NCI-H510A (cell line): ENCODE measurements at places on chromosomes 3 and 15.

GRCh38 chr3:75396316-75396802, 267.8 kb upstream of the FRG2C start:
- DNase-seq = no peak

- no peak for DNase-seq
Measured at GRCh38 chr3:15161133-15161532, 44.9 kb upstream of the CAPN7 start.

DNA sequence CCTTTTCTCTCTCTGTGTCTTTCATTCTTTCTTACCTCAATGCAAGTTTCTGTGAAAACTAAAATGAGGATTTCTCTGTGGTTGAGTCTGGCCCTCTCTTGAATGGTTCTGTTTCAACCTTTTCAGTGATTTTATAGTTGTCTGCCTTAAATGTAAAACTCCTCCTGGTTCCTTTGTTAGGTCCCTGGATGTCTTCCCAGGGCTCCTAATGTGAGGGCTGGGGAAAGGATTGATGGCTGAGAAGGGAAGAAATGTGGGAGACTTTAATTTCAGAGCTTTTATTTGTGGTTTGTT, 90.6 kb upstream of the GRM7 start:
- DNase-seq = no peak

- no peak for DNase-seq
Measured at GRCh38 chr3:117898722-117899522, 1135.7 kb downstream of the IGSF11 start.

DNA sequence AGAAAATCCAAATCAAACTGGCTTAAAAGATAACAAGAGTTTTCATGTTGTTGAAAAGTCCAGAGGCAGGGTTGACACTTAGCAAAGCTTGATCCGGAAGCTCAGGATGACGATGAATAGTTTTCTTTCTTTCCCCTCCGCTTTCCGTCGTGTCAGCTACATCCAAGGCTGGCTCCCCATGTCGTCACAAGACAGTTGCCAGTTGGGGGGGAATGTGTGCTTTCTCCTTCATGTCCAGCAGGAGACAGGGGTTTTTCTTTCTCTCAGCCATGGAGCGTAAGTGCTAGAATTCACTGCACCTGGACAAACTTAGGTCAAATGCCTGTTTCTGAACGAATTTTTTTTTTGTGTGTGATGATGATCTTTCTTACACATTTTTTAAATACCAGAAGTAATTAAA, 273.8 kb upstream of the RGMA start:
- no peak for DNase-seq

DNA sequence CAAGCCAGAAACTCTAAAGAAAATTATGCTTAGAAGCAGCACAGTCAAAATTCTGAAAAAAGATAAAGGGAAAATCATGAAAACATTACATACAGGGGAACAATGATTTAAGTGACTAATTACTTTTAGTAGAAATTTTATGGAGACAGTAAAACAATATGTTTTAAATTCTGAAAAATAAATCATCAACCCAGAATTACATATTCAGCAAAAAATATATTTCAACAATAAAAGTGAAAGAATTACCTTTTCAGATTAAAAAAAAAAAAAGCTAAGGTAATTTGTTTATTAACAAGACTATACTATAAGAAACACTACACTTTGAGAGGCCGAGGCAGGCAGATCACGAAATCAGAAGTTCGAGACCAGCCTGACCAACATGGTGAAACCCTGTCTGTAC, 32.4 kb upstream of the IGF2BP2 start:
- no peak for DNase-seq

- no peak for DNase-seq
Measured at GRCh38 chr3:59023612-59024011, 26.2 kb downstream of the CFAP20DC start.

DNA sequence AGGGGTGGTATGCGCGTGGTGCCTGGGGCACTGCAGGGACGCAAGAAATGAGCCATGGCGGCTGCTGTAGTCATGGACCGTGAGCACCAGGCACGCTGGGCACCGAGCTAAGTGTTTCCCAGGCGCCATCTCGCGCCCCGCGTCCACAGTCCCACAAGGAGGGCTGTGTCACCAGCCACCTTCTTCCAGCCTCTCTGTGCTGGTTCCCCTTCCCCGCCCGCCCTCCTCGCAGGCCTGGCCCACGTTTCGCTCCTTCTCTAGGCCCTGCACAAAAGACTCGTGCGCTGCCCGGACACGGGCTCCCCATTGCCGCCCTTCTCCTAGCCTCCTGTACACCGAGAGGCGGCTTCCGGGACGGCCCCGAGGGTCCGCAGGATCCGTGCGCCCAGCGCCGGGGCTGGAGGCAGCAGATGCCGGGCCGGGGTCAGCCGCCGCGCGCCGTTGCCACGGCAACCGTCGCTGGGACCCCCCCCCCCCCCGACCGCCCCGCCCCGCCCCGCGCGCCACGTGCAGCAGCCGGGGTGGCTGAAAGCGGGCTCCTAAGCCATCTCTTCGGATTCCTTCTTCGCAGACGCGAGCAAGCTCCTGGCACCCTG, 113.4 kb downstream of the SRGAP3 start:
- no peak for DNase-seq

- peak; percentile 51 for DNase-seq
Measured at GRCh38 chr3:23002836-23003732, 200.0 kb upstream of the UBE2E2 start.

GRCh38 chr3:185290266-185290665, 36.4 kb upstream of the EHHADH start:
- no peak for DNase-seq

GRCh38 chr3:188830893-188831292, 340.9 kb upstream of the TPRG1 start:
- no peak for DNase-seq

GRCh38 chr3:63245726-63246241, 32.3 kb upstream of the SYNPR start:
- no peak for DNase-seq

DNA sequence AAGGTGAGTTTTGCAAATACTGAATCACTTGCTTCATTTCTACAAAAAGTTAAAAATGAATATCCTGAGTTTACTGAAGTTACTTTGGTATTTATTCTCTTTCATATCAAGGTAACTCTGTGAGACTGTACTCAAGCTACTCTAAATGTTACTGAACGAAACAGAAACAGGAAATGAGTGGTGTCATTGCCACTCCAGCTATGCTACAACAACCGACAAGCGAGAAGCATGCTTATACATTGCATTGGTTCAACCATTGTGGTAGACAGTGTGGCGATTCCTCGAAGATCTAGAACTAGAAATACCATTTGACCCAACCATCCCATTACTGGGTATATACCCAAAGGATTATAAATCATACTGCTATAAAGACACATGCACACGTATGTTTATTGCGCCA, 313.2 kb upstream of the THBS1 start:
- no peak for DNase-seq

DNA sequence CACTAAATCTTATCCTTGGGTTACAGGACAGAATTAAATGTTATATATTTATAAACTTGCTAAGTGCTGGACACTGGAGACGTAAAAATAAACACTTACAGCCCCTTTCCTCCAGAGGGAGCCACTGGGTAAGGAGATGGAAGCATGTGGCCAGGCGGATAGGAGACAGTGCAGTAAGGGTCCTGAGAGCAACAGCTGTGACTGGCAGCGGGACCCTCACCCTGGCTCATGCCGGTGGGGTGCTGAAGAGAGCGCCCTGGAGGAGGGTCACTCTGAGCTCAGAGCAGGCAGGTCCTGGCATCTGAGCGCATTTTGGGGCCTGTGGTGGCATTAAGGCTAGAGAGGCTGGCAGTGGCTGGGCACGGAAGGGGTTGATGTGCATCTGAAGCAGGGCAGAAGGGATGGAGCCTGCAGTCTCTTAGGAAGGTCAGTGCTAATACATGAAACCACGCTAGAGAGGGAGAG, 16.0 kb downstream of the SEC61A1 start:
- peak; percentile 2 for DNase-seq

GRCh38 chr3:88452228-88452627, 302.5 kb downstream of the C3orf38 start:
- DNase-seq = no peak

GRCh38 chr15:36469311-36469966, 110.0 kb upstream of the CDIN1 start:
- no peak for DNase-seq

DNA sequence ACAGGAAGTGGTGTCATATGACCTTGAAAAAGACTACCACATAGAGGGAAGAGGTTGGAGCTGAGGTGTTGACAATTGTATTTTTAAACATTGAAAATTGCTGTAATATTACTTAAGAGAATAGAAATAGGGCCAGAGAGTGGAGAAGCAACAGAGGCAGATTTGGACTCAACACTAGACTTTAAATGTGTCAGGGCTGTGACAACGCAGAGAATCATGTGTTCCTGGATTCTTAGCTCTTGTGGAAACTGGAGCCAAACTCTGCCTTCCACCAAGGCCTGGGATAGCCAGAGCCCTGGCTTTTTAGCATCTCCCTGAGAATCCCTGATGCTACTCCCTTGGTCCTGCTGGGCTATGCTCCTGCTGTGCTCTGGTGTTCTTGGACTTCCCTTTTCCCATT, 277.5 kb downstream of the KCNH8 start:
- no peak for DNase-seq

- no peak for DNase-seq
Measured at GRCh38 chr3:167355446-167355845, 24.7 kb downstream of the ZBBX start.

DNA sequence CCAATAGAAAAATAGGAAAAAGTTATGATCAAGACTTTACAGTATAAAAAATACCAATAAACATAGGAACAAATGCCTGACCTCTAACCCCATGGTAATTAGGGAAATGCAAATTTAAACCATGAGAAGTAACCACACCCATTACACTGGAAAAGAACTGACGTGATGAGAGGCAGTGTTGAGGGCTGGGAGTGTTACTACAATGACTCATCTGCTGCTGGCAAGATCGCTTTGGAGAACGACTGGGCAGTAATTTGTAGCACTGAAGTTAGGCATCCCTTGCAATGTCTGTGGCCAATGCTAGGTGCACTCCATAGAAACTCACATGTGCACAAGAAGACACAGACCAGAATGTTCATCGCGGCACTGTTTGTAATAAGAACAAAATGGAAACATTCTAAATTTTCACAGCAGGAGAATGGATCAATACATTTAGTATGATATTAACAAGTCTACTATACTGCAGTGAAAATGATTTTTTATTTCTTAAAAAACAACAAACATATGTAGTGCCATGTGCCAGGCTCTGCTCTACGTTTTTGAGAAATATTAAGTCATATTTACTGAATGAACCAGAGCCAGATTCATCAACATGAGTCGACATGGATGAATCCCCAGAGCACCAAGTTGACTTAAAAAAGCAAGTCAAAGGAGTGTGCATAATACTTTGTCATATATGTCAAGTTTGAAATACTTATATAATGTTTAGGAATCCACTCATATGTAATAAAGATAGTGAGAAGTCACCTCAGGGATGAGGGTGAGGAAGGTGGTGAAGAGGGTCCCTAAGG, 37.6 kb upstream of the EPHB3 start:
- no peak for DNase-seq

DNA sequence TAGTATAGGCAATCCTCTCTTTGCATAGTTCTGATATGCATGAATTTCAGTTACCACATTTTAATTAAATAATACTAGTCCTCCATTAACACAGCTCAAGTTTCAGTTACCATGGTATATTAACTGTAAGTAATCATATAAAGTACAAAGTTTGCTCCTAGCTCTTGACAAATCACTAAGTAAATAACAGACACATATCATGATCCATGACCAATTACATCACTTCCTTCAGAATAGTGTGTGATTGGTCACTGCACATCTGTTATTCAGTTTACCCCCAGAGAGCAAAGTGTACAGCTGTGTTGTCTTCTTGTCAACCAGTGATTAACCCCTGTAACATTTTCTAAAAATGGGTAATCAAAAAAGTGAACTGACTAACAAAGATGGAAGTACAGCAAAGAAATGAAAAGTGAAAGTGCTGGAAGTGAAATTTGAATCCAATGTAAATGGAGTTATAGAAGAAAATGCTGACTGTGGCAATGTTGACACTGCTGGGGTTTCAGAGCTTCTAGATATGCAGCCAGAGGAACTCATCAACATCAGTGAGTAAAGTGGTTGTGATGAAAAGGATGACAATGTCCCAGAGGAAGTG, 30.2 kb upstream of the LEKR1 start:
- no peak for DNase-seq

- DNase-seq = no peak
Measured at GRCh38 chr3:134326760-134327593, 47.3 kb downstream of the AMOTL2 start.

DNA sequence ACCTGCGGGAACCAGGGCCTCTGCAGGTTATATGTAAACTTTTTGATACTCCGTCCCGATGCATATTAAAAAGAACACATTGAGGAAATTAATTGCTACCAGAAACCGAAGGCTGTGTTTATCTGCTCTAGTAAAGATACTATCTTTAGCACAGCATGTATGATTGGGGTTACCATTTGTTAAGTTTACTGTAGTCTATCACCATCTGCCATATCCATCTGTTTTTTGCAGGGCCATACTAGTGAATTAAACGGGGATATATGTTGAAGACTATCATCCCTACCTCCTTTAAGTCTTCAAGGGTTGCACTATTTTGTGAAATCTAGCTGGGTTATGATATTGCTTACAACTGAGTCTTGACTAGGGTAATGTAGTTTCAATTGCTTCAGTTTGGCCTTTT, 597.0 kb downstream of the SQOR start:
- no peak for DNase-seq

- DNase-seq = no peak
Measured at GRCh38 chr3:193614430-193614829, 21.4 kb downstream of the OPA1 start.

DNA sequence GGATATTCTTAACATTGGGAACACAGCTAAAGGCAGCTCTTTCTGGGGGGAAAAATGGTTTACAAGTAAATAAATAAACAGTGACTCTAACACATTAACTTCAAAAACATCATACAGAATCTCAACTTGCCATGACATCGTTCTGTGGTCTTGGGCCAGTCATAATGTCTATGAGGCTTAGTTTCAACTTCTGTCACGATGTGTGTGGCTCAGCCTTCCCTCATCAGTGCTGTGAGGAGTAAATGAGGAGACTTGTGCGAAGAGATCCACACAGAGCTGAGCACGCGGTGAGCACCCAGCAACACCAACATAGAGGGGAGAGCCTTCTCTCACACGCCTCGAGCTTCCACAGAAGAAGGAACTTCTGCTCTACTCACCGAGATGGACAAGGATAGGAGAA, 49.0 kb downstream of the DZIP1L start:
- DNase-seq = no peak

- DNase-seq = no peak
Measured at GRCh38 chr3:118098827-118099226, 935.8 kb downstream of the IGSF11 start.

DNA sequence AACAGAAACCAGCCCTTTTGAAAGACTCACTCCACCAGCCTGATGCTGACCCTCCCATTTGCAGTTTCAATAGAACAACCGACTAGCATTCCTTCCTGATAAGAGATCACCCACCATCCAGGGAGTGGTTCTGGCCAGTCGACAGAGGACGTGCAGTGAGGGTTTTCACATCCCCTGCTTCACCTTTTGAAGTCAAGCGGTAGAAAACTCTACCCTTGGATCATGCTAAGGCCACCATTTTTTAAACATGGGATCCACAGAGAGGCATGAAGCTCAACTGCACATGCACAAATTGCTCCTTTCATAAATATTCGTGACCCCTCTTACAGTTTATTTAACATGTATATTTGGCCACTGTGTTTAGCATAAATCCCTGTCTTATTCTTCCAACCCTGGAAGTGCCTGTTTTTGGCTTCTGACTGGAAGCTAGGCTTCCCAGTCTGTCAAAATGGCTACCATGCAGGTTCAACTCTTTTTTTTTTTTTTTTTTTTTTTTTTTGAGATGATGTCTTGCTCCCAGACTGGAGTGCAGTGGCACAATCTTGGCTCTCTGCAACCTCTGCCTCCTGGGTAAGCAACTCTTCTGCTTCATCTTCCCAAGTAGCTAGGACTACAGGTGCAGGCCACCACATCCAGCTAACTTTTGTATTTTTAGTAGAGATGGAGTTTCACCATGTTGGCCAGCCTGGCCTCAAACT, 1.0 kb upstream of the THUMPD3 start:
- DNase-seq = no peak
